ENCODE measurements at places on chromosomes 16 and 17.

DNA sequence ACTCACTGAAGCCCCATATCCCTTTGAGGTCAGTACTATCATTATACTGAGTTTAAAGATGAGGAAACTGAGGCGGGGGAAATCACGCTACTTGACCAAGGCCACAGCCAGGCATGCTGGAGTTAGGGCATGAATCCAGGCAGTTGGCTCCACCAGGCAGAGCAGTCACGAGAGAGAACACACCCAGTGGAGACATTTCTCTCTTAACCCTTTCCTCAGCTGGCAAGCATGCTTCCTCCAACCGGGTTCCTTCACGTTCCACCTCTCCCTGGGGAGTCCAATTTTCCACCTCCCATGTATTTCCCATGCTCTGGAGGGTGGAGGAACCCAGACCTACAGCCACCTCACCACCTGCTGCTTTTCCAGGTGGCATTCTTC is 32.8 kb downstream of the VAC14 start:
- DNase-seq: no peak

DNA sequence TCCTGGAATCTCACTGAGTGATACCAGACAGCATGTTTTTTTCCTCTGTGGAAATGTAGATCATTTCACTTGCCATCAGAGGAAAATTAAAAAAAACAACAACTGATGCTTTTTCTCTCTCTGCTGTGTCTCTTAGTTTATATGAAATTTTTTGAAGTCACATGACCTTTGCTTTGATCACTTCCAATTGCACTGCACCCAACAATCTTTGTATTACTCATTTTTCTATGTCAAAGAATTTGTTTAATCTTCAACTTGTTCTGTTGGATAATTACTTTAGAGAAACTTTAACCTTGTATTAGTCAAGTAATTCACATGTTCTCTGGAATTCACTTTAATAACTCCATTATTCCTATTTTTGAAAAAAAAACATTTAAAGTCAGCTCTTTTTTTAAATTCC is 1452.7 kb upstream of the CDH8 start:
- DNase-seq: no peak

DNA sequence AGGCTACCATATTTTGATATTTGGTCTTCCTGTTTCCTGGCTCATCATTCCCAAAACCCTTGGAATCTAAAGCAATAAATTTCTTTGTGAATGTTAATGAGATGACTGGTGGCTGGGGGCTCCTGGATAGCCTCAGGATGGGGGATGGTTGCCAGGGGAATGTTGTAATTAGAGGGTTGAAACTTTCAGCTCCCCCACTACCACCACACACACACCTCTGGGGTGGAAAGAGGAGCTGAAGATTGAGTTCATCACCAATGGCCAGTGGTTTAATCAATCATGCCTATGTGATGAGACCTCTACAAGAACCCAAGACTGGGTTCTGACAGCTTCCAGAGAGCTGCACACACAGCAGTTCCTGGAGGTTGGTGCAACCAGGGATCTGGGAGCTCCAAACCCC is 59.1 kb downstream of the HS3ST3A1 start:
- no peak for DNase-seq

GRCh38 chr16:3400779-3401688 is at the start of the genes ZNF174 and ZSCAN32:
ZNF174 (plus strand) TSS chr16:3401215; CDS start chr16:3402005, 790 bp downstream.
ZSCAN32 (minus strand) TSS chr16:3401004; CDS start chr16:3397557, 3,447 bp downstream.
- peak; percentile 99 for DNase-seq

- DNase-seq: no peak
Observed at GRCh38 chr17:48543854-48544348, 1.0 kb downstream of the HOXB2 start.

- no peak for DNase-seq
Observed at GRCh38 chr17:58320570-58321323, 7.8 kb downstream of the TSPOAP1 start.

DNA sequence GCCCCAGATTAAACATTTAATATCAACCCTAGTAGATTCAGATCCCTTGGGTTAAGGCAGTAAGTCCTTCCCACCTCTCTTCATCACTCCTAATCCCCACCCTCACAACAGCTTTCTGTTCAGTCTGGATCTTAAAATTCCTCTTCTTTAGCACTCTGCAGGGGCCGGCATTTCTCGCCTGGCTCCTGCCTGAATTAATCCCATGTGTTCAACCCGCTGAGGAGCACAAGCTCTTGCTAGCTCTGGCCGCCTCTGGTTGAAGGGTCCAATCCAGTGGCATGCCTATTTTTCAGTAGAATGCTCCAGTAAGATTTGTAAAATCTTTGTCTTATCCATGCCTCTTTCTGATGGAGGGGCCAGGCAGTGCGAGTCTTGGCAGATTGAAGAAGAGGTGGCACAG is 59.2 kb downstream of the CYB5B start:
- DNase-seq: no peak

GRCh38 chr17:10063730-10064241 is 134.6 kb downstream of the GAS7 start:
- DNase-seq: no peak

DNA sequence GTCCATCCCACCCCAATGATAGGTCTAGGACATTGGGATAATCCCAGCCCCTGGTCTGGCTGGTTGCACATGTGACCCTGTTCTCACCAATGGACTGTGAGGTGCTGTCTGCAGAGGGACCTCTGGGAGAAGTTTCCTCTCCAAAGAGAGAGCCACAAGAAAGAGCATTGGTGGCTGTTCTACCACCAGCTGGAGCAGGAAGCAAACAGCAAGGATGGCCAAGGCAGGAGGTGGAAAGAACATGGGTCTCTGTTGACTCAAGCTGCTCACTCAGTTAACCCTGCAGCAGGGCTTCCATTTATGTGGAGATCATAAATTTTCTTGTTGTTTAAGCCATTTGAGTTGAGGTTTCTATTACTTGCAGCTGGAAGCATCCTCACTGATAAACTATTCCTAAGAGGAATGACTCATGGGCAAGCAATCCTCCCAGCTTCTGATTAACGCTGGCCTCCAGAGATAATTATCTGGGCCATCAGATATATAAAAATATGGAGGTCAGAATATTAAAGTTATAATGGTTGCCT is 52.6 kb downstream of the CYB5B start:
- DNase-seq: peak; percentile 89

DNA sequence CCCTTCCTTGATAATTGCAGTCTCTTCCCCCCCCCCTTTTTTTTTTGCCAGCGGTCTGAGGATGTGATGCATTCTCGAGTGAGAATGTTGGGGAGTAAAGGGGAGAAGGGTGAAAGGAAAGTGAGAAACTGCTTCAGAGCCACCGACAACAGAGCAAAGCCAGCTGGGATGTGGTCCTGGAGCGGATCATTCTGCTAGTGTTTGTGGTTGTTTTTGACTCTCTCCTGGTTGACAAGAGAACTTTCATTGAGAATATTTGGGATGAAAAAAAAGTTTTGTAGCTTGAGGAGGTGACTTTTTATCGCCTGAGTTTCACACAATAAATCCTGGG is 1.3 kb downstream of the NF1 start:
- DNase-seq: no peak

- no peak for DNase-seq
Observed at GRCh38 chr16:88977018-88977811, at the start of gene CBFA2T3. CBFA2T3 (minus strand) TSS chr16:88977207; CDS start chr16:88976807, 400 bp downstream.

GRCh38 chr16:50967827-50968612 is 183.1 kb downstream of the SALL1 start:
- DNase-seq: no peak

DNA sequence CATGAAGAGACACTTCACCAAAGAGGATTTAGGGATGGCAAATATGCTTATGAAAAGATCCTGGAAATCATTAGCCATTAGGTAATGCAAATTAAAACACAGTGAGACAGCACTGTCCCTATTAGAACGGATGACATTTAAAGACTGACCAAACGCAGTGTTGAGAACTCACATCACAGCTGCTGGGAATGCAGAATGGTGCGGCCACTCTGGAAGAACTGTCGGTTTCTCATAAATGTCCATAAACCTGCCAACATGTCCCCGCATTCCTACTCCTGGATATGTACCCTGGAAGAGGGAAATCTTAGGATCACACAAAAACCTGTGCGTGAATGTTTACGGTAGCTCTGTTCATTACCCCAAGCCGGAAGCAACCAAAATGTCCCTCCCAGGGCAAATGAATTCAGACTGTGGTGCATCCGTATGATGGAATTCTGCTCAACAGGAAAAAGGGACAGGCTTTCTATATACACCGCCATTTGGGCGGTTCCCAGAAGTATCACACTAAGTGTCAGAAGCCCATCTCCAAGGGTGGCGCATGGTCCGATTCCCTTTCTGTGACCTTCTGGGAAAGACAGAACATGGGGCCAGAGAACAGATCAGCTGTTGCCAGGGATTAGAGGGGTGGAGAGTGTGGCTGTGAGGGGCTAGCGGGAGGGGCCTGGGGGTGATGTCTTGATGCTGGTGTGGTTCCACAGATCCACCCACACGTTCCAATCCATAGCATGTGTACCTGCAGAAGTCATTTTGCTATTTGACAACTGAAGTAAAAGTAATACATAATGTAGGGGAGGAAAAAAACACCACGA is 197.2 kb upstream of the CHMP6 start:
- DNase-seq: no peak

DNA sequence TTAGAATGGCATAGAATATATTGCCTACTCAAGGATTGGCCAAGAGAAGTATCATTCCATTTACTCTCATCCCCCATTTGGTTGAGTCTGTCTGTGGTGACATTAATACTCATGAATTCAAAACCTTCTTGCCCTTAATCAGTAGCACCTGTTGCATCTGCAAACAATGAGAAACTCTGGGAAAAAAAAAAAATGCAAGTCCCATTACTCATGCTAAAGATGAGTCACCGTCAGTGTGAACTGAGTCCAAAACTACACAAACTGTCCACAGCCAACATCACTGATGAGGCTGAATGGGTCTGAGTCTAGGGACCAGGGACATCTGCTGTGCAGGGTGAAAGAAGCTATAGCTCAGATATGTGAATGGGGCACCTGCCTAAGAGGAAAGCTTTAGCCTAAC is 96.9 kb upstream of the ADAMTS18 start:
- DNase-seq: peak; percentile 19

GRCh38 chr17:77144227-77144626 is 3.5 kb downstream of the SEC14L1 start:
- DNase-seq: no peak

GRCh38 chr17:78425429-78425828 is 47.0 kb downstream of the PGS1 start:
- DNase-seq: no peak

DNA sequence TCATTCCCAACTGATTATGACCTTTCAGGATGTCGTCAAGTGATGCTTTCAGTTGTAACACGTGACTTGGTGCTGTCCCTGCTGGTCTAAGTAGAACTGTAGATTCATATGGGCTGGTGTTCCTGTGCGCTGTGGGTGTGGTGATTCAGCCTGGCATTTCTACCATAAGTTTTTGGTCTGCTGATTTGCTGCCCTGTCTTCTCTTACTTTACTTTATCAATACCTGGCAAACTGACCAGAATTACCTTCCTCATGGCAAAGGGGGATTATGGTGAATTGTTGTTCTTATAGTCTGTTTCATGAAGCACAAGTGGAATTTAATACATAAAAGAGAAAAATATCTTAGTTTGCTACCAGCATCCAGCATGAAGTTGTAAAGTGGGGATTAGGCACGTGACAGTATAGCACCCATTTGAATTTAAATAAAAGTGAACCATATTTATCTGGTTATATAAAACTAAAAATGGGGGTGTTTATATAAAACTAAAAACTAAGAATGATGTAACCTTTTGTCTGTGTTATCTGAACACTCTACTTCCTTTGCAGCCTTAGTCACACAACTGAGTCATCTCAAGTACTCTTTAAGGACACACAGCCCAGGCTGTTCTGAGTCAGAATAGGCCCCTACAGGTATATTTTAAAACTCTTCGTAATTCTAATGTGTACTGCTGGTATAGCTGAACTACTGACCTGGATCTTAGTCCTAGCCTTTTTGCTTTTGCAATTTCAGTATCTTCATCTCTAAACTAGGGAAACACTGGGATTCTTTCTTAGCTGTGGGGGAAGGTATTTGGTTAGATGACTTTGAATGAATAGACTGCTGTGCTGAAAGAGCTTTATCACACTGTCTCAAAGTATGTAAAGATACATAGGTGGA is 28.3 kb downstream of the TTC19 start:
- peak; percentile 65 for DNase-seq

DNA sequence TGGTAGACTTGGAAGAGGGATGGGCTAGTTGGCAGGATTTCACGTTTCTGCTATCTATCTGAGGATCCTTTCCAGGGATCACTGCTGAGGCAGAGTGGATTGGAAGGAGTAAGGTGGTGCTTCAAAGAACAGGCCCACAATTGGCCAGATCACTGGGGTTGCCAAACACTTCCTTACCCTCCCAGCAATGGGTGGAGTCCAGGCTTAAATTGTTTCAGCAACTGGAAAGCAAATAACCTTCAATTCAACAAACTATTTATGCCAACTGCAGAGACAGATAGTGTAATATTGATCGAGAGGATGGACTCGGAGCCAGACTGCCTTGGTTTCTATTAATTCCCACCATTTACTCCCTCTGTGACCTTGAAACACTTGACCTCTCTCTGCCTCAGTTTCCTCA is 2.1 kb downstream of the ARRB2 start:
- no peak for DNase-seq

DNA sequence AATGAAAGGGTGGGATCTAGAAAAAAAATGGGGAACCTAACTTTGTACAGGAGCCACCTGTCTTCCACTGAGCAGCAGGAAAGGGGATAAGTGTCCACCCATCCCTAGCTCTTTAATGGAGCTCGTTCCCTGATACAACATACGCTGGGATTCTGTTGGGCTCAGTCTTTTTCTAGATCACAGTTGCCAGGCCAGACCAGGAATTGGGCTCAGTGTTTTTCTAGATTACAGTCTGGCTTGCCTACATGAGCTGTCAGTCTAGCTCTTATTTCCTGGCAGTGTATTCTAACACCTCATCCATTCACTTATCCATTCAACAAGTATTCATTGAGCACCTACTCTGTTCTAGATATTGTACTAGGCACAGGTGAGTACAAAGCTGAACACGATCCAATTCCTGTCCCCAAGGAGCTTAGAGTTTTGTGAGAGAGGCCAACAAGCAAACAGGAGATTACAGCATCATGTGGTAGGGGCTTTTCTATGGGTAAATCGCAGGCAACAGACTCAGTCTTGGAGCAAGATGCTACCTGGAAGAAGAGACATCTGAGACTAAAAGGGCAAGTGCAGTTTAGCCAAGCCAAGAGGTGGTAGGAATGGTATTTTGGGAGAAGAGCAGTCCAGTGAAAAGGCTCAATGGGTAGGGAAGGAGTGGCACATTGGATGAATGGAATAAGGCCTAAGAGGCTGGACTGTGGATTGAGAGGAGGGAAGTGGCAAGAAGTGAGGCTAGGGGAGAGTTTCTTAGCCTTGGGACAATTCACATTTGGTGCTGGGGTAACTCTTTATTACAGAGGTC is 138.0 kb upstream of the HS3ST2 start:
- DNase-seq: no peak
